Posterior cingulate gyrus (tissue), 11 donors: ENCODE measurements at places on chromosomes 1 and 21.

DNA sequence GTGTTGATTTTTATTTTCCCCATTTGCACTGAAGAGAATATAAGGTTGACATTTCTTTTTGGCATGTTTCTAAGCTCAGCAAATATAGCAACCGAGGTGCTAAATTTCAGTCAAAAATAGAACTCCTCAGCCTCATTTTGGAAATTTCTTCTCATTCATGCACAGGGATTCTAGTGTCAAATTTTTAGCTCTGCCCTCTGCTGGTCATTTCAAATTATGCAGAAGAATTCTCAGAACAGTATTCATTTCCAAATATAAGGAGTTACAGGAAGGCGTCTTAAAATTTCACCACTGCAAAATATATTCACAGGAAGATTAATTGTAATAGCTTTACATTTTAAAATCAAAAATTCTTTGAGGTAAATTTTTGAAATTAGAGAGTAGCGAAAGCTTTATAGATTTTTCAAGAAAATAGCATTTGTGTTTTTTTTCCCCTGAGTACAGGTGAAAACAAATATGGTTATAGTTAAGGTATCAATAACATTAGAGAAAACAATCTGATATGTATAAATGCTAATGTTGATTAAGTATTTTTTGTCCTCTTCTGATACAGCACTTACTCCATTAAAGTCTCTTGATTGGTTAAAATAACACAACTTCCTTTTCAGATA is 57.9 kb downstream of the FMN2 start:
- DNase-seq = no peak

GRCh38 chr1:95018602-95019369 is 54.0 kb downstream of the ALG14 start:
- DNase-seq = no peak

DNA sequence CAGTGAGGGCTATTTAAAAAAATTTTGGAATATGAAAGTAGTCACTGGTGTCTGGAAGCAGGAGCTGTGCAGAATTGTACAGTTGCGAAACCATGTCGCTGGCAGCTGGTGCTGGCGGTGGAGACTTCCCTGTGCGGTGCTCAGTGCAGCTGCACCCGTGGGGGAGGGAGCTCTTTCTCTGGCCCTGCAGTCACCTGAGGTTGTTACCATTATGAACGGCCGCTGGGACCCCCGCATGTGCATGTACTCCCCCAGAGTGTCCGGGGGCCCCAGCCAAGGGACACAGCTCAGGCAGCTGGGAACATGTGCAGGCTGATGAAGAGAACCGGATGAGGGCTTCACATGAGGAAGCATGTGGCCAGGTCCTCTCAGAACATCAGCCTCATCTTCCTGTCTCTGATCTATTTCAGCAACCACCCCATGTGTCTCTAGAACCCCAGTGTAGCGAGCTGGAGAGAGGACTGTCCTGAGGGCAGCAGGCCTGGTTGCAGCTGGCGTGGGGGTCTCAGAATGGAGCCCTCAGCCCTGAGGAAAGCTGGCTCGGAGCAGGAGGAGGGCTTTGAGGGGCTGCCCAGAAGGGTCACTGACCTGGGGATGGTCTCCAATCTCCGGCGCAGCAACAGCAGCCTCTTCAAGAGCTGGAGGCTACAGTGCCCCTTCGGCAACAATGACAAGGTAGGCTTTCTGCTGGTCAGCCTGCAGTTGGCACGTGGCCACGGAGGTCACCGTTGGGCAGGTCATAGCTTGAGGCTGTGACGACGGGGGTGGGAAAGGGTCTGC is at the start of gene TRPM2:
Gene TRPM2, plus strand, starts transcription at position 431 of the 780 bp plus-strand sequence. Its CDS starts 80 bp downstream, at position 511.
- DNase-seq = no peak

DNA sequence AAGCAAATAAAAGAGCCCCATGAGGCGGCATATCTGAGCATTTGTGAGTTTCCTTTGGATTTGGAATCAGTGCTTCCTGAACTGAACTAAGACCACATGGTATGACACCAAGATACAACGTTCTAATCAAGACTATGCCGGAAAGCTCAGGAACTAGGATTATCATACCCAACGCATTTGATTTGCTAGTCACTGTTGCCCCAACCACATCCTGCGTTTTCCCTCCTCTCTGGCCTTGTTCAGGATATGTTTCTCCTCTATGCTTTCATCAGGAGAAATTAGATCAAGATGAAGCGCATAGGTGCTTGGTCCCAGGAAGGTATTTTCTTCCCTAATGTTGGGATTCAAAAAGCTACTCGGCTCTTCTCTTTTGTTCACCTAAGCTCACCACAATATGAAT is 79.3 kb downstream of the SLC35F3 start:
- no peak for DNase-seq

GRCh38 chr1:215606564-215607168 is 39.6 kb downstream of the KCTD3 start:
- DNase-seq = no peak

DNA sequence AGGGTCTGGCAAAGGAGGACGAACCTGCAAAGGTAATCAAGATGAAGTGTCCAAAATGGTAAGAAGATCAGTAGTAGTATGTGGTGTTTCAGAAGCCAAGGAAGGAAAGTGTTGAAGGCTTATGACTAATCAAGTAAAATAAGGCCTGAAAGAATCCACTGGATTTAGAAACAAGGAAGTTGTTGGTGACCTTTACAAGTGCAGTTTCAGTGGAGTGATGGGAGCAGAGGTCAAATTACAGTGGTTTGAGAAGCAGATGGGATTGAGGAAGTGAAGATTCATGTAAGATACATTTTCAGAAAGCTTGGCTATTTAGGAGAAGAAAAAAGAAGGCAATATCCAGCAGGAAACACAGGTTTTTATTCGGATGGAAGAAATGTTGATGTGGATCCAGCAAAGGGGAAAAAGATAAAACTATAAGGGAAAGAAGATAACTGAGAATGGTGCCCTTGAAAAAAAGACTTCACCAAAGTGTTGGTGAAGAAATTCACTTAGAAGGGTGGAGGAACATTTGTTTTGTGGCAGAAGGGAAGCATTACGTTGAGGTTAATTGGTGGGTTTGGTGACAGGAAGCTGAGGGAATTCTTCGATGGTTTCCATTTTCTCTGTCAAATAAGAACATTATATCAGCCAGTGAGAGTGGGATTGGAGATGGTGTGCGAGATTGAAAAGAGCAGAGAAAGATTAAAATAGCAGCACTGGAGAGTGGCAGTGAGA is 2.1 kb downstream of the ARMH1 start:
- no peak for DNase-seq

DNA sequence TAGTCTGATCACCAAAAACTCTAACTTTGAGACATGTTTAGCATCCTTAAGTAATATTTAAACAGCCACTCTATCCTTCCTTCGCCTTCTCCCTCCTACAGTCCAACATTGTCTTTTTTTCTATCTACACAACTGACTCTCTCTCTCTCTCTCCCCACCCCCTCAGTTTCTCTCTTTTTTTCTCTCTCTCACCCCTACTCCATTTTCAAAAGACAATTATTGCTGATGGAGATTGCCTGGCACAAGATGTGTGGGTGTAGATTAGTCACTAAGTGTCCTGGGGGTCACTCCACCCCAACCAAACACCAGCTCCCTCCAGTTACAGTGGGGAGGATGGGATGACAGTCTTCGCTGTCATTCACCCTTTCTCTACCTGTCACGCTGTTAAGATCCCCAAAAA is 94.5 kb upstream of the NFIA start:
- no peak for DNase-seq

DNA sequence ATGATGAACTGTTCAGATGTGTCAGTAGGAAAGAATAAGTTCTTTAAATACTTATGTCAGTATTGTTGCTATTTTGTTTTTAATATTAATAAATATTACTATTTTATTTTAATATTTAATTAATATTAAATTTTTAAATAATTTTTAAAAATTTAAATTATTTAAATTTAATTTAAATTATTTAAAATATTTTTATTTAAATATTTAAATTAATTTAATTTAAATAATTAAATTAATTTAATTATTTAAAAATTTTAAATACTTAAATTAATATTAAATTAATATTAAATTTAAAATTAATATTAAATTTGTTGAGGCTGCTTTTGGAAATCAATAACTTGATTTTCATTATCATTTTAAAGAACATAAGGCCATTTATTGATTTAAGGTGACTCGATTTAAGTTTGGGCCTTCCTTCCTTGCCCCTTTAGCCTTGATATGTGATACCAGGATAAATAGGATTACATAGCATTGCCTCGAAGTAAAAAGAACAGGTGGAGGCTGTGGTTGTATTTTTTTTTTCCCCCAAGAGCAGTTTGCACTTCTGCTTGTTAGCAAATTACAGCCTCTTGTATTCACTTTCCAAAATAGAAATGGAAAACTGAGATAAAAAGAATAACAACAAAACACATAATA is 915.2 kb downstream of the TTLL7 start:
- no peak for DNase-seq

GRCh38 chr1:114720492-114720891 is 3.9 kb upstream of the NRAS start:
- DNase-seq = no peak

- DNase-seq = no peak
Measured at GRCh38 chr1:204171751-204172178, 5.6 kb upstream of the REN start.

- DNase-seq = no peak
Measured at GRCh38 chr1:194227161-194227560, 1040.7 kb upstream of the B3GALT2 start.

- DNase-seq = no peak
Measured at GRCh38 chr1:197787056-197787455, 11.8 kb upstream of the DENND1B start.

- no peak for DNase-seq
Measured at GRCh38 chr1:172774561-172774960, 115.7 kb downstream of the FASLG start.

DNA sequence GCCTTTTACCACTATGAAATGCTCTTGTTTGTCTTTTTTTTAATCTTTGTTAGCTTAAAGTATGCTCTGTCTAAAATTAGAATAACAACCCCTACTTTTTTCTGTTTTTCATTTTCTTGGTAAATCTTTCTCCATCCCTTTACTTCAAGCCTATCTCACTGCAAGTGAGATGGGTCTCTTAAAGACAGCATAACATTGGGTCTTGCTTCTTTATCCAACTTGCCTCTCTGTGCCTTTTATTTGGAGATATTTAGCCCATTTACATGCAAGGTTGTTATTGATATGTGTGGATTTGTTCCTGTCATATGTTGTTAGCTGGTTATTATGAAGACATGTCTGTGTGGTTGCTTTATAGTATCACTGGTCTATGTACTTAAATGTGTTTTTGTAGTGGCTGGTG is 41.3 kb upstream of the SSX2IP start:
- DNase-seq = no peak

DNA sequence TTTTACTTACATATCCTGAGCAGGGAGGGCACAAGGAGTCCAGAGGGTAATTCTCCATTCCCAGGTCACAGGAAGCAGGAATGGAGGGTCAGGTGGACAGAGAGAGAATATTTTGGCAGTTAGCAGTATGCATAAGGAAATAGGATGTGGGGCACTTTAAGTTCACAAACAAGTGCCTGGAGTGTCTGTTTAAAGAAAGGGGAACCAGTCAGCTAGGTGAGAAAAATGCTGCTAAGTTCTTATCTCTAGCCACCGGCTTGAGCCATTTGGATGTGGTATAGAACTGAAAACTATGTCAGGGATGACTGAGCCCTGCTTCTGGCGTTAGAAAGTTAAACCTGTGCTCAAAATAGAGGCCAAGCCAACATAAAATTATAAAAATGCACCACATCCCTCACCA is 739.7 kb upstream of the NCAM2 start:
- DNase-seq = no peak

GRCh38 chr1:57272150-57272549 is 151.7 kb downstream of the DAB1 start:
- no peak for DNase-seq

GRCh38 chr1:44790968-44791801 is 3.2 kb upstream of the BEST4 start:
- DNase-seq = peak; percentile 28

GRCh38 chr1:164914208-164914607 is 355.2 kb downstream of the PBX1 start:
- DNase-seq = no peak

DNA sequence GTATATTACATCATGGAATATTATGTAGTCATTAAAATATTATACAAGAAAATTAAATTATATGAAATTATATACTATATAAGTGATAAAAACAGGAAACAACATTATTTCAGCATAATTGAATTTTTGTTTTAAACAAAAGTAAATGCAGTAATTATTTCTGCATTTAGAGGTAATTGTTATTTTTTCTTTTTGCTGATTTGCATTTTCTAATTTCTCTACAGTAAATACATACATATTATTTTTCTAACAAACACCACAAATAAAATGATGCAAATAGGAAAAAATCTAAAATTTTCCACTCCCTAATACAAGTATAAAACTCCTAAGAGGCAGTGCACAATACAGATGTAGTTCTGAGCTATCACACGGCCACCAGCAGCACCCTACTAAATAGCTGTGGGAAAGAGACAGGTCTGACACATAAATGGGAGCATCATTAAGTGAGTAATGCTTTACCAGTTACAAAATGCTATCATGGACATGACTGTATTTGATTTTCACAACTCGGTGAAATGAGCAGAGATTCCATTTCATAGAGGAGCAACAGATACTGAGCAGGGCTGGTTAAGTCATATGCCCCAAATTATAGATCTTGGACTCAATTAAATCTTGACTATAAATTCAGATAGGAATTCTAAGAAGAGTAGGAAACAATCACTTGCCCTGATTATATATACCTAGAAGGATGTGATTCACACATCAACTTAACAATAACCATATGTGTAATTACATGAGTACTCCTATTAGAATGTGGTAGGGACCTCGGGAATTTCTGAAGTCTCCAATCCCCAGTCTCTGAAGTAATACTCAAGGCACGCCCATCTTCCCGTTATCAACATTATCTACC is 49.0 kb downstream of the NRIP1 start:
- no peak for DNase-seq
